COR-L47 (cell line): ENCODE measurements at places on chromosomes 2 and 18.

- peak; percentile 2 for DNase-seq
Observed at GRCh38 chr2:171592036-171592555, 69.8 kb downstream of the CYBRD1 start.

GRCh38 chr2:112055730-112056625, 909 bp downstream of the TMEM87B start:
- peak; percentile 28 for DNase-seq

DNA sequence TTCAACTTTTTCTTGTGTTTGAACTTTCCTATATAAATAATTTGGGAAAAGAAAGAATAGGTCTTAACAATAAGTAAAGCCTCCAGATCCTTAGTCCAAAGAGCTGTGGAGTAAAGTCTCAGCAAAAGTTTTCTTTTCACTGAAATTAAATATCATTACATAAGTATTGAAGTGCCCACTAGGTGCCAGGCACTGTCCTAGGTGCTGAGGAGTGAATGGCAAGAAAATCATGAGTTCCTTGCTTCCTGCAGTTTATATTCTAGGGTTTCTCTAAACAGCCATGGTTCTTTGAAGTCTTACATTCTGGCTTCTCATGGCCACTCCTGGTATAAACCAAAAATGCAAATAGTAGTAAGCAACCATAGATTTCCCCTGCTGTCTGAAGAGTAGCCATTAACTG, 59.7 kb downstream of the SPP2 start:
- no peak for DNase-seq

DNA sequence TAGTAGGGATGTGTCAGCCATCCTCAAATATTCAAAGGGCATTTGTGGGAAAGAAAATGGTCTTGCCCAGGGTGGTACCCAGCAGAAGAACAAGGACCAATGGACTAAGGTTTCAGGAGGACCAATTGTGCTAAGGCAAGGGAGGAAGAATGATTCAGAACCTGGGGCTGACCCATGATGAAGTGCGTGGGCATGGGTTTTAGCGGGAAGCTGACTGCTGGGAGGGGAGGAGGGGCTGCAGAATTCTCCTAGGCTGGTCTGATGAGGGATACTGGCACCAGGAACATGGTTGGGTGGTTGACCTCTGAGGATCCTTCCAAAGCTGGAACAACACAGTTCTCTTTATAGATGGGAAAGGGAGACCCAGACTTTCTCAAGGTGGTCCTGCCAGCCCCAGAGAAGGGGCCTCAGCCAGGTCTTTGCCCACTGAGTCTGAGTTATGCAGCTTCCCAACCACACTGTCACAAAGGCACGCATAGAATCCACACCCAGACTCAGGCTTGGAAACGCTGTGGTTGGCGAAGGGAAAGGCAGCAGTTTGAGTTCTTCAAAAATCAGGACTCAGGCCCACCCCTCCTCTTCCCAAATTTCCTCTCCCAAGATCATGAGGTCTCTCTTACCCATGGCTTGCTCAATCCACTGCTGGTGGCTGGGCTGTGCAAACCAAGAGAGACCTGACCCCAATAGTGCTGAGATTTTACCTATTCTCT, 37.3 kb downstream of the MARCO start:
- DNase-seq: no peak

GRCh38 chr2:118250001-118250400, 161.7 kb downstream of the INSIG2 start:
- DNase-seq: no peak

DNA sequence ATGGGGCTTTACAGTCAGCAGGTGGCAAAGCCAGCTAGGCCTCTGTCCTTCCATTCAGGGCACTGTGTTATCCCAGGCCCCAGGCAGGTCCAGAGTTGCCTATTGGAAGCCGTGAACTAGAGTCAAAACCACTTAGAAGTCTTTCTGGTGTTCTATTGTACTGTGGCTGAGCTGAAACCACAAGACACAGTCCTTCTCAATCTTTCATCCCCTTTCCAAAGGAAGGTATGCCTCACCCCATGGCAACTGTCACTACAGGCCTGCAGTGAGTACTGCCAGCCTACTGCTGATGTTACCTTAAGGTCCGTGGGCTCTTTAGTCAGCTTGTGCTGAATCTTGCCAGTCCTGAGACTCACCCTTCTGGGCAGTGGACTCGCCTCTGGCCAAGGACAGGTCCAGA, 181.6 kb downstream of the GULP1 start:
- DNase-seq: no peak

- DNase-seq: no peak
Observed at GRCh38 chr2:73956218-73956865, 28.4 kb upstream of the TET3 start.

DNA sequence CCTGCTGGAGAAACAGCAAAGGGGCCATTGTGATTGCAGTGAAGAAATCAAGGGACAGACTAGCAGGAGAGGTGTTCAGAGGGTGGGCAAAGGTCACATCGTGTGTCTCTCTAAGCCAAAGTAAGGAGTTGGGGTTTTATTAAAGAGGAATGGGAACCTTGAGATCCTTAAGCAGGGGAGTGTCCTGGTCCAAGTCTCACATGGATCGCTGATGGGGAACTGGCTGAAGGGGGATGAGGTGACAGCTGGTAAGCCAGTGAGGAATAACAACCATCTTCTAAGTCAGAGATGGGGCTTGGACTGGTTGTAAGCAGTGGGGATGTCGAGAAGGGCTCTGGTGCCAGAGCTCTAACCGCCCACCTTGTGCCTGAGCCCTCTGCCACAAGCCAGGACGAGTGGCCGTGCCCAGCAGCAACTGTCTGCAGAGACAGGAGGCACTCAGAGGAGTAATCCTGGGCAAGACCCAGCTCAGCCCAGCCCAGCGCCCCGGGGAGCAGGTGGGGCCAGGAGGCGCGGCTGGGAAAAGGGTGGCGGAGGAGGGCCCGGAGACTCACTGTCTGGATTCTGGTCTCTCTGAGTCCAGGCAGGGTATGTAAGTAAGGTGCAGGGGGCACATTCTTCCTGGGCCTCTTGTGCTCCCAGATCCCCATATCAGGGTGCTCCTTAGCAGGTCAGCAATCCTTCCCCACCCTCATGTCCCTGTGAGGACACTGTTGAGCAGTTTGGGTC, 13.7 kb downstream of the WNT10A start:
- peak; percentile 28 for DNase-seq

GRCh38 chr2:88827821-88828220, 136.3 kb downstream of the RPIA start:
- DNase-seq: no peak

GRCh38 chr2:72148837-72149555, 1.3 kb upstream of the CYP26B1 start:
- DNase-seq: peak; percentile 20

GRCh38 chr2:202035089-202035940, 1.7 kb downstream of the FZD7 start:
- DNase-seq: no peak

DNA sequence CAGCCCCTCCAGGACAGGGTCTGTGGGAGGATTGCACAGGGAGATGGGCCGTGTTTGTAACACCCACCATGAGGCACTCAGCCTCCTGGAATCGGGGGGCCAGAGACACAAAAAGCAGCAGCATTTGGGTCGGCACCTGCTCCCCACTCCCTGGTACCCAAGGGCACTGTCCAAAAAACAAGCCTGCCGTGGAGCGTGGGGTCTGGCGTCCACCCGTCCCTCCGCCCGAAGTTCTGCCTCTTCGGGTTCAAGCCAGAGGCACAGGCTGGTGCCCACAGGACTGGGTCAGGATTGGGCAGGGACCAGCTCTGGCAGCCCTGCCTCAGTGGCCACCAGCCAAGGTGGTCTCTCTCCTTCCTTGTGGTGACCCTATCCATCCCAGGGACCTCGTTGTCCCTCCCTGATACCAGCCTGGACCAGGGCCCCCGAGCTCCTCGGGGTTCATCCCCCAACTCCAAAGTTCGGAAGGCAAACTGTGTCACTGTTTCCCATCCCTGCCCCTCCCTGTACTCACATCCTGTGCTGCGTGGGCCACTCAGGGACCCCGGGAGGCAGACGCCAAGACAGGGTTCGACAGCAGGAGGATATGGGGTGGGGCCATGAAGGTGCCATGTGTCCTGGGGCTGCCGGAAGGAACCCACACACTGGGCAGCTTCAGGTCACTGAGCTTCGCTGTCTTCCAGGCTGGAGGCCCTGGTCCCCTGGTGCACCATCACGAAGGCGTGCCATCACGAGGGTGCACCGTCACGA, 126.0 kb upstream of the HDAC4 start:
- DNase-seq: no peak

DNA sequence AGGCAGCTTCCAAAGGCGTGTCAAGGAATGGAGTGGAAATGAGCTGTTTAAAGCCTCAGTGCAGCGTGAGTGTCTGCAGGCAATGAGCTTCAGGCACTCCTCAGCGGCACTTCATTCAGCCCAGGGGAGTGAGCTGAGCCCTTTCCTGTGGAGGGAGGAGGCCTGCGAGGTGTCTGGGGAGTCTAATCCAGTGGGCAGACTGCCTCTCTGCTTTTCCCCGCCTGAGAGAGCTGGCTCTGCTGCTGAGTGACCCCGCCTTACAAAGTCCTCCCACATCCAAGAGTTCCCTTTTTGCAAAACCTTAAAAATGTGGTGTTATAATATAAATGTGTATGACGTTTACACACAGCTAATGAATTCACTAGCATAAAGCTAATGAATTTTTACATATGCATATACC, 7.0 kb upstream of the LDLRAD4 start:
- no peak for DNase-seq

- DNase-seq: no peak
Observed at GRCh38 chr2:204049635-204050034, 113.1 kb downstream of the ICOS start.

GRCh38 chr2:200330351-200331060, 24.0 kb downstream of the SPATS2L start:
- DNase-seq: no peak

- DNase-seq: no peak
Observed at GRCh38 chr2:223668302-223668998, 66.3 kb upstream of the SCG2 start.

DNA sequence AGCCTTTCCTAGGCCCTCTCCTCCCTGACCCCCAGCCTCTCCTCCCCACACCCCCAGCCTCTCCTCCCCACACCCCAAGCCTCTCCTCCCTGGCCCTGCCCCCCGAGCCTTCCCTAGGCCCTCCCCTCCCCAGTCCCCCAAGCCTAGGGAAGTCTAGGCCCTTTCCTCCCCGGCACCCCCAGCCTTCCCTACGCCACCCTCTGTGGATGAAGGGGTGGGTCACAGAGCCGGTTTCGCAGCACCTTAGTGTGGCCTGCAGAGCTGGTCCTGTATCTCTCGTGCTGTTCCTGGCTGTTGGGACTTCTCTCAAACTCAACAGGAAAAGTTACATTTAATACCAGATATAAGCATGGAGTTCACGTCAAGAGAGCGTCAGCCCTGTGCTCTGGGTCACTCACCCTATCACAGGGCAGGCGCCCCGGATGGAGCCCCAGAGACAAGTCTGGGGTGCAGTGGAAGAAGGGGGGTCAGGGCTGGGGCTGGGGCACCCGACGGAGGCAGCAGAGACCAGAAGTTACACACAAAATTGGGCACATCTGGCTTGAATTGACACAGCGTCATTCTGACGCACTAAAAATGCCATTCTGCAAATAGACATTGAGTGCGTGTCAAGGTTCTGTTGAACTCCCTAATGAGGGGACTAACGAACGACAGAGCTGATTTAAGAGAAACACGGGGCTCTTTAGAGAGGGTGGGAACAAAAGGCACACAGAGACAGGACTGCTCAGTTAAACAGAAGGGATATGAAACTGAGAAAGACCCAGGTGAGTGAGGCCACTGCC, 24.0 kb downstream of the KCNIP3 start:
- no peak for DNase-seq

GRCh38 chr2:75483878-75484277, 76.9 kb downstream of the EVA1A start:
- no peak for DNase-seq

DNA sequence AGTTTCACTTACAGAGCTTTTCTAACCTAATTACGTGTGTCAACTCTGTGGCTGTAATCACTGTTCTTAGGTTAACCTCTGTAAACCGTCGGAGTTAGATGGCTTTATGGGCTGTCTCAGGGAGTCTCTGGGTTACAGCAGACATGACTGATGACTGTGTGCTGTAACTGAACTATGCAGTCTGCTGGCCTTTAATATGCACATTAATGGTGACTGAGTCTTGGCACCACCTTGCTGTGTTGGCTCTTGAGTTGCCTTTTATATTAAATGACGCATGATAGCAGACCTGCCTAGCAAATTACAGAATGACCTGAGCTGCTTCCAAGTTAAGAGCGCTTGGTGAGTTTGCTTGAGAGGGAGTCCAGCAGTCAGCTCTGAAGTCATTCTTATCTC, 90.1 kb downstream of the ACKR3 start:
- no peak for DNase-seq

GRCh38 chr18:21664069-21664468, 40.5 kb downstream of the ABHD3 start:
- no peak for DNase-seq

GRCh38 chr2:128405467-128405900, 86.8 kb upstream of the HS6ST1 start:
- no peak for DNase-seq

- no peak for DNase-seq
Observed at GRCh38 chr2:9657731-9658130, 26.9 kb upstream of the YWHAQ start.

DNA sequence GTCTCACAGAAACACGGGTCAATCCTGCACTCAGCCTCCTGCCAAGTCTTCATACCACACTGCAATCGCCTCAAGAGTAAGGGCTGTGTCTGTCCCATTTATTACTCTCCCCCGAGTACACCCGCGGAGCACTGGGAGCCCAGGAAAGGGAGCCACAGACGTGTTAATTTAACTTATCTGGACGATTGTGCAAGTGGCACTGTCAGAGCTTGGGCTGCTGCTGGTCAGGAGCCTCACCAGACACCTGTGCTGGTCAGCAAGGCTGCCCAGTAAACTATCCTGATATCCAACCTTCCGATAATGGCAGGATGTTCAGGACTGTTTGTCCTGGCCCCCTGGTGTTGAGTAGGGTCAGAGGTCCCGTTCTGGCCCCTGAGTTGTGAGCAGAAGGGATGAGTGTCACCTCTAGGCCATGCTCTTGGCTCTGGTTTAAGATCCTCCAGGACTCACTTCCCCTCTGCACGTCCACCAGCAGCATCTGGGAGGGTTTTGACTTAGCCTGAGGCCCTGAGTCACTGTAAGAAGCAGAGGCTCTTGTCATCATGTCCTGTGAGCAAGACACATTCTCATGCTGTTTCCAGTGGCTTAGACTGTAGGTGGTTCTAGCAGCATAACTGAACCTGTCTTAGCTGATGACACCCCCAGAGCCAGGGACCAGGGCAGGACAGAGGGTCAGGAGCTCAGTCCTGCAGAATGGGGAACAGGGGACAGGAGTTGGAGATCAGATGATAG, 82.5 kb upstream of the ARL4C start:
- DNase-seq: no peak

GRCh38 chr2:170475878-170476277, 239.3 kb upstream of the SP5 start:
- no peak for DNase-seq

DNA sequence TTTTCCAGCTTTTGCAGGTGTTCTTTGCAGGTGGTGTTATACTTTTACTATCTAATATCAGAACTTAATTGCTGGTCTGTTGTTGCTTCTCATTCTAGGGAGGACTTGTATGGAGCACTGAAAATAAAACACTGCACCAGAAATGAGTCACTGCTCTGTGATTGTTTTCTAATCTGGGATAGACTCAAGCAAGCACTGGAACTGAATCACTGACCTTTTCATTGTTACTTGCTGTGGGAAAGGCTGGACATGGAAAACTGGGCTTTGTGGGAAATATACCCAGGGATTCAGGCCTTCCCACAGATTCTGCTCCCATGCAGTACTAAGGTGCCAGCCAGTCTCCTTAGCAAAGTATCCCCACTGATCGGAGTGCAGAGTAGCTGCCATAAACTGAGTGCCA, 470.0 kb upstream of the GCFC2 start:
- DNase-seq: no peak
